G401 (cell line): ENCODE measurements at places on chromosomes 3 and 15. TPM values are rescaled to one million over a fixed set of nuclear protein-coding genes. Genes with fewer than 3 reads are reported as not detected.
A peak's percentile ranks its signal among the peaks of the same experiment; 100 is the strongest.

Gene CATSPER2
- total RNA-seq, result 0.43 TPM in 1 of 2 replicates, not detected in the other

DNA sequence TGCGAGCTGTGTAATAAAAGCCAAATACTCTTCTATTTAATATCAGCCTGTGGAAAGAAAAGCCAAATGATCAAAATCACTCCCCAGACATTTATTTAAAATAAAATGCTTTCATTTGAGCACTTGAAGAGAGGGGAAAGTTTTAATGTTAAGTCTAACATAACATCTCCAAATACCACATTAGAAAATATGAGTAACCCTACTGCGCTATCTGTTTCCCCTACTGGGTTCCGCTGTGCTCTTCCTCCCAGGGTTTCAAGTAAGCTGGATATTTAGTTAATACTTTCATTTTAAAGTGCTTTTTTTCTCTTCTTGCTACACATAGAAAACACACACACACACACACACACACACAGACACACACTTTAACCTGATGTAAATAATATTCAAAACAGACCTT is 6.7 kb upstream of the VGLL4 start:
- no peak for DNase-seq

- no peak for DNase-seq
Observed at GRCh38 chr3:71532639-71533395, 50.7 kb downstream of the FOXP1 start.

Gene BCL2A1
- not detected in 2 replicates for total RNA-seq

Gene ACTRT3
- 2.7 and 3.8 TPM in 2 replicates for total RNA-seq

- no peak for DNase-seq
Observed at GRCh38 chr3:195039180-195039843, 231.6 kb downstream of the XXYLT1 start.

Gene ZNF774
- 0.27 and 0.62 TPM in 2 replicates for total RNA-seq

Gene GADL1
- total RNA-seq, result not detected in 2 replicates

Gene RTP4
- total RNA-seq, result not detected in 2 replicates

- DNase-seq, result no peak
Observed at GRCh38 chr3:82364827-82365226, 603.4 kb upstream of the GBE1 start.

- peak; percentile 82 for DNase-seq
Observed at GRCh38 chr3:10517627-10518026, 12.2 kb upstream of the ATP2B2 start.

Gene CPN2
- not detected in 2 replicates for total RNA-seq

DNA sequence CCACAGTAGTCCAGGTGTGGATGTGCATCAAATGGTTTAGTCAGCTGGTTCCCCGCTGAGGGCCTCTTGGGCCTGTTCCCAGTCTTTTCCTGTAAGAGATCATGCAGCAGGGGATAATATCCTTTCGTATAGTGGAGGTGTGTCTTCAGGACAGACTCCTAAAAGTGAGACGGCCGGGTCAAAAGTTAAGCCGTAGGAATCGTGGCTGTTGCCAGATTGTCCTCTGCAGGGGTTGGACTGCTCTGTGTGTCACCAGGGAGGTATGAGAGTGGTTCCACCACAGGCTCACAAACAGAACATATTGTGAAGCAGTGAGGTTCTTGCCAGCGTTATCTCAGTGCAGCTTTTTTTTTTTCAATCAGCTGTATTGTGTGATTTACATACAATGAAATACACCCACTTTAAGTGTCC is 95.0 kb downstream of the VGLL4 start:
- DNase-seq, result peak; percentile 71

Gene LMAN1L
- total RNA-seq, result not detected in 2 replicates

Gene SERINC4
- not detected in 2 replicates for total RNA-seq

GRCh38 chr15:78915341-78916087 is 29.3 kb downstream of the CTSH start:
- no peak for DNase-seq

- DNase-seq, result no peak
Observed at GRCh38 chr3:185912512-185912911, 25.3 kb downstream of the TRA2B start.

GRCh38 chr15:40352281-40352901 is 1.6 kb downstream of the PHGR1 start:
- no peak for DNase-seq

DNA sequence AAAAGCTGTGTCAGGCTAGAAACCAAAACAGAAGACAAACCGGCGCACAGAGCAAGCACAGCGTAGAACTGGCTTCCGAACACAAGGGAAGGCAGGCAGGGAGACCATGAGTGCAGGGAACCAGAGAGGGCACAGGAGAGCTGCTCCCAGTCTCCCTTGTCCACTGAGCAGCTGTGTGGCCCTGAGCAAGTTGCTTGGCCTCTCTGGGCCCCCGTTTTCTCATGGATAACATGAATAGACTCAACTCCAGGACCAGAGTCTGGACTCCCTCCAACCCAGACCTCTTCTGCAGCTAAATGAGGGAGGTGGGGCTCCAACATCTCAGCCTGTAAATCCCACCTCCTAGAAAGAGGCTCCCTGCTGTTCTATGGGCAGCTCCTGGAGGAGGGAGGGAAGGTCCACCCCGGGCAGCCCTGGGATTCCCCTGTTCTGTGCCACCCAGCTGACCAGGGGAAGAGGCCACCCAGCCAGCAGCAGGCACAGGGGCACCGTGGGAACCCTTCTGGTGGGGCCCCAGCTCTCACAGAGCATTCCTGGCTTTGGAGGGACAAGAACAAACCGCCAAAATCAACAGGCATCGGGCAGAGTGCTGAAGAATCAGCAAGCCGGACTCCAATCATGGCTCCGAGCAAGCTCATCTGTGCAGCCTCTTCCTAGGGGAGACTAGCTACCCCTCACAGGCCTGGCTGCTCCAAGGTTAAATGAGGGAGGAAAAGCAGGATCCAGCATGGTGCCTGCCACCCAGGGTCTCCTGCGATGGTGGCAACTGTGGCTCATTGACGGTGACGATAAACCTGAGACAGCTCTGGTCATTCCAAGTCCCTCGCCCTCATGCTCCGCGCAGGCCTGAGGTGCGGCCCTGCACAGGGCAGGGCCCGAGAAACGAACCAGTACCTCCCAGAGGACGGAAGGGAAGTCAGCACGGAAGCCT is 15.1 kb downstream of the XXYLT1 start:
- no peak for DNase-seq

- DNase-seq, result peak; percentile 43
Observed at GRCh38 chr15:70605606-70606410, 157.6 kb downstream of the UACA start.

Gene SIDT1
- not detected in 2 replicates for total RNA-seq

- no peak for DNase-seq
Observed at GRCh38 chr3:116946376-116946775, 236.8 kb downstream of the TUSC7 start.

Gene FOXL2NB
- total RNA-seq, result 1.2 TPM in 1 of 2 replicates, not detected in the other

DNA sequence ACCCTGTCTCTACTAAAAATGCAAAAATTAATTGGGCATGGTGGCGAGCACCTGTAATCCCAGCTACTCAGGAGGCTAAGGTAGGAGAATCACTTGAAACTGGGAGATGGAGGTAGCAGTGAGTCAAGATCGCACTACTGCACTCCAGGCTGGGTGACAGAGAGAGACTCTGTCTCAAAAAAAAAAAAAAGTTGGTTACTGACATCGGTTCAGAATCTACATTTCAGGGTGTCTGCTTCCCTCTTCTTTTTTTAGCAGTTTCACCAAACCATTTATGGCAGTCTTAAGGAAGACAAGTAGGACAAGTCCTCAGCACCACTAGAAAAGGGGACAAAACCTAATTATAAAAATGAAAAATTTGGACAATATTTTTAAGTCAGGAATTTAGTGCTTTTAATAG is 3.3 kb upstream of the USP4 start:
- DNase-seq, result no peak

GRCh38 chr3:45670991-45671390 is 18.2 kb upstream of the SACM1L start:
- no peak for DNase-seq

GRCh38 chr3:37162501-37163245 is 11.7 kb downstream of the LRRFIP2 start:
- no peak for DNase-seq

DNA sequence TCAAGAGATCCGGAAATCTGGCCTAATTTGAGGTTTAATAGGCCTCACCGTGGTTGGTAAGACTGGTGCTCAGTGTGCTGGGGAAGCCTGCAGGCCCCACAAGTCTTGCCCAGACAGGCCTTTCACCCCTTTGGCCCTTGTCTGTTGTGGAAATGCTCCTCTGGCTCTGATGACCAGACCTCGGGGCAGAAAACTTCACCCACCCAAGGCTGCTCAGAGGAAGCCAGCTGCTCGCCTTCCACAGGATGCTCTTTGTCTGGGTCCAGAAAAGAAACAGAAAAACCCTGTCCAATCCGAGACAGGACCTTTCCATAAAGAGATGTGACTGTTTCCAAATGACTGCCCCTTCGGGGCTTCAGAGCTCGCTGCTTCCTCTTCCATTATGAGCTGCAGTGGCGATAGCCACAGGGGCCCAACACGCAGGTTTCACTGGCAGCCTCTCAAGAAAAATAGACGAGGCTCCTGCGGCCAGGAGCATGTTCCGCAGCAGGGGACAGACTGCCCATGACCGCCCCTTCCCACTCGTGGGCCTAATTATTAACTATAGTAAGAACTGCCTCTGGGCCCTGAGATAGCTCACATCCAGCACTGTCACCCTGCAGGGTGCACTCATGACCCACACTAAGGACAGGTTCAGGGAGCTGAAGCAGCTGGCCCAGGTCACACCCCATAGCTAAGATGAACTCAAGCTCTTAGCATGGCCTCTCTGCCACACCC is 6.8 kb upstream of the SNX22 start:
- no peak for DNase-seq

Gene NPAP1
- total RNA-seq, result not detected in 2 replicates

- DNase-seq, result no peak
Observed at GRCh38 chr15:89389841-89390603, 55.4 kb upstream of the POLG start.

DNA sequence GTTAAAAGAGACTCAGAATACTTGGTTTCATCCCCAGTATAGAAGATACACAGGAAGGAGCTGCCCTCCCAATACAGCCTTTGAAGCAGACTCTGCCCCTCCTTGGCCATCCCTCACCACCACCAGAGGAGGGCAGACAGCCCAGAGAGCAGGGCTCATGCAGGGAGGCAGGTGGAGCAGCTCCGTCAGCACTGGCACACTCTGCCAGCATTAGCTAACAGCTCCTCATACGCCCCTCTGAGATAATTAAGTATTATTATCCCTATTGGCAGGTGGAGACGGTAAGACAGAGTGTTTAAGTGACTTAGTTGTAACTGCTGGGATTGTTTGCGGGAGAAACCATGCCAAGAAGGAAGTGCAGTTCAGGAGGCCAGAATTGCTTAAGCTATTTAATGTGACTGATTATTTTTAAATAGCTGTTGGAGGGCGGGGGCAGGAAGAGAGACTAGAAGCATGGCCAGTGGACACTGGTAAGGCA is 434.0 kb downstream of the EPHB1 start:
- peak; percentile 93 for DNase-seq

Gene ARPP21
- total RNA-seq, result not detected in 2 replicates

- peak; percentile 28 for DNase-seq
Observed at GRCh38 chr3:39101022-39101689, 6.3 kb downstream of the GORASP1 start.

DNA sequence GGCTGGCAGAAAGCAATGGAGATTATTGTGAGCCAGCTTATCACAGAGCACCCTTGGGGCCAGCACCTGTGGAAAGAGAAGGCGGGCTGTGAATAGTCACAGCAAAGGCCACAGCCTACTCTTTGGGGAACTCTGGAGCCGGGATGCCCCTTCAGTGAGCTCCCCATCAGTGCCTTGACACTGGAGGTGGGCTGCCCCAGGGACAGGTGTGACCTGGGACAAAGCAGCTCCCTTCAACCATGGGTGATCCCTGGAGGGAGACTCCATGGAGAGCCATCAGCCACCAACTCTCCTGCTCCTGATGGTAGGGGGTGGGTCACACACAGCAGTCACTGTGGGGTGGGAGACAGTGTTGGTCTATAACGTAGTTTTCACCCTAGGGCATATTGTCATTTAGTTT is 5.8 kb downstream of the TTC21A start:
- DNase-seq, result no peak

DNA sequence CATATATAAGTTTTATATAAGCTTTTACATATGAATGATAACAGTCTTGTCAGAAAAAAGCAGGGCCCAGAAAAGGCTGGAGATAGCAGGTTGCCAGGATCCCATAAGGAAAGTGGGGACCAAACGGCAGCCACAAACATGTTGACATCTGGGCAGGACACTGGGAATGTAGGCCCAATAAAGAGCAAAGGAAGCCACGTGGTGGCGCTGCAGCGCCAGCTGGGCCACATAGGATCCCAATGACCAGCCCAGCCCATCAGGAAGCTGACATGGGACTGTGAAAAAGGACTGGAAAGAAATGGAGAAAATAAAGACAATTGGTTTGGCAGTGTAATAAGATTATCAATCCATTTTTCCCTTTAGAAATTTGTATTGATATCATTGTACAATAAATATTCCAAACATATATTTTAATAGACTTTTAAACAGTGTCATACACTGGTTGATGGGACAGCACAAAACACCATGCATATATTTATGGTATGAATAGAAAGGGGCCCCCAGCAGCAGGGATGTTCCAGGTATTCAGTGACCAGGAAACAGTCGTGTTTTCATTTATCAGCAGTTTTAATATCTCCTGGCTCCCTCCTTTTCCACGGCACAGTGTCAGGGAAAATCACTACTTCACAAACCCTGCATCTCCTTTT is 89.0 kb upstream of the STRIT1 start:
- DNase-seq, result peak; percentile 38

GRCh38 chr15:72189250-72189902 is 8.2 kb downstream of the GRAMD2A start:
- no peak for DNase-seq

DNA sequence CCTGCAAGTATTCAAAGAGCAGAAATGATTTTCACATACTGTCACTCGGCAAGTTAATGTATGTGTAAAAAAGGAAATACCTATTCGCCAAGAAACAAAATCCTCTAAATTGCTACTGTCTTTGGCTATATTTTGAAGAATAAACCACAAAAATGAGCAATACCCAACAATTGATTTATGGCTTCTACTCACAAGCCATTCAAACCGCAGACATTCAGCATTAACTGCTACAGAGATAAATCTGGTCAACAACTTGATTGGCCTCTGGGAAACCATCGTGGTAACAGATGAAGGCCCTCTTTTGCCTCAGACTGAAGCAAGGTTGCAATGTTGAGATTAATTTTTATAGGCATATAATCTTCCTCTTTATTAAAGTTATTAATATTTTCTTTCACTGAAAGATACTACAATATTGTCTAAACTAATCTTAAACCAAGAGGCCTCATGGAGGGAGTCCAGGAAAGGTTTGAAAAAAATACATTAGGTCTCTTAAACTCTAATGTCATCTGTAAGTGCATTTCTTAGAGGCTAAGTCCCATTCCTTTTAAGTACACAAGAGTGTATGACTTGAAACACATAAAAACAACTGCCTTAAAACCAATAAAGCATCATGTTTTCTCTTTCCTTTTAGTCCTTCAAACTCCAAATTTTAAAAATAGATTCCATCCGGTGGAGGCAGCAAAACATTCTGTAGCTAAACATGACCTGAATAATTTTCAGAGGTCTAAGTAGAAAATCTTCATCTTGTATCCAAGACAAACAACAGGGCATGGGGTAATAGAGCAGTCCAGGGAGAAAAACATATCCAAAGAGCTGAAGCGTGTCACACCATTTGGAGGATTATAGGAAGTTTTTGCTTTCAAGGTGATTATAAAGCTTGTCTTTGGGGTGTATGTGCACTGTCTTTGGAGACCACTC is 162.4 kb upstream of the TGFBR2 start:
- no peak for DNase-seq
